ENCODE measurements at places on chromosomes 2 and 18. TPM values are rescaled to one million over a fixed set of nuclear protein-coding genes. Genes with fewer than 3 reads are reported as not detected.

The MPV17 gene
- total RNA-seq: 32.4 TPM

The UGT1A3 gene
- not detected for total RNA-seq

The SOCS6 gene
- total RNA-seq: 26.9 TPM

The NAT8 gene
- total RNA-seq: not detected

The SRD5A2 gene
- total RNA-seq: not detected

The SERPINB10 gene
- total RNA-seq: not detected

The SPR gene
- total RNA-seq: 32.9 TPM

The DSG3 gene
- under 0.01 TPM for total RNA-seq

The AFF3 gene
- total RNA-seq: 0.19 TPM

The FZD7 gene
- total RNA-seq: 0.16 TPM

The GIGYF2 gene
- 28.8 TPM for total RNA-seq

The LCT gene
- total RNA-seq: not detected

The GRHL1 gene
- 0.16 TPM for total RNA-seq

The SNED1 gene
- 19.8 TPM for total RNA-seq

The TMEM127 gene
- 24.8 TPM for total RNA-seq

The CHRND gene
- total RNA-seq: not detected

The DNER gene
- 0.82 TPM for total RNA-seq

The DSC3 gene
- total RNA-seq: 0.16 TPM

The MEP1B gene
- total RNA-seq: 0.25 TPM

The POTEJ gene
- 0.16 TPM for total RNA-seq

The EPB41L3 gene
- 27.3 TPM for total RNA-seq

The OSBPL6 gene
- 0.65 TPM for total RNA-seq

The TCF4 gene
- 764 TPM for total RNA-seq

The SP5 gene
- not detected for total RNA-seq

The THSD7B gene
- not detected for total RNA-seq
